ENCODE measurements at places on chromosomes 12 and 14.
A peak's percentile ranks its signal among the peaks of the same experiment; 100 is the strongest.

GRCh38 chr12:52279422-52280318 lies 5.2 kb downstream of the KRT86 start:
- DNase-seq, result no peak

DNA sequence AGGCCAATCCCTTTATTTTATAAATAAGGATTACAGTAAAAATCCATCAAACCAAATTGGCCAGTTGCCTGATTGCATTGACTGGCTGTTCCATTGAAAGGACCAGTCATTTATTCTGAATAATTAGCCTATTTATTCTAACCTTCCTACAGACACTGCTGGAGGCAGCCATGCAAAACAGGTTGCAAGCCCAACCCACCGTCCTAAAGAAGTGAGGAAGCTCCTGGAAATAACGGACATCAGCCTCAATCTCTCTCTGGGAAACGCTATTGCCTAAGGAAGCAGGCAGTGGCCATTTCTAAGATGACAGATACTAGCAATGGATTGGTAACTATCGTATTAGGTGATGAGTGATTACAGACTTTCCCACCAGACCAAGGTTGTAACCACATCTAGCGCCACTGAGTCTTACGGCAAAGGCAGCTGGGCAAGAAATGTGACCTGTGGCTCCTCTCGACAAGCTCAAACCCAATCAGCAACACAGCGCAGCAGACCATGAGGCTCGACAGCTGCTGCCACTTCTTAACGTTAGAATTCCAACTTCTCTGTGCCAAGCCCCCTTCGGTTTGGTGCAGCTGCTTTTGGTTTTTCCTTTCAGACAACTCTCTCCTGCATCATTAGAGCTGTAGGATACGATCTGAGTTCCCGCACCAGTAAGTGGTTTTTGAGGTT lies 134.2 kb downstream of the KCNK10 start:
- peak; percentile 58 for DNase-seq

- no peak for DNase-seq
These were observed 17.3 kb downstream of the PPM1A start for GRCh38 chr14:60266021-60266937.

DNA sequence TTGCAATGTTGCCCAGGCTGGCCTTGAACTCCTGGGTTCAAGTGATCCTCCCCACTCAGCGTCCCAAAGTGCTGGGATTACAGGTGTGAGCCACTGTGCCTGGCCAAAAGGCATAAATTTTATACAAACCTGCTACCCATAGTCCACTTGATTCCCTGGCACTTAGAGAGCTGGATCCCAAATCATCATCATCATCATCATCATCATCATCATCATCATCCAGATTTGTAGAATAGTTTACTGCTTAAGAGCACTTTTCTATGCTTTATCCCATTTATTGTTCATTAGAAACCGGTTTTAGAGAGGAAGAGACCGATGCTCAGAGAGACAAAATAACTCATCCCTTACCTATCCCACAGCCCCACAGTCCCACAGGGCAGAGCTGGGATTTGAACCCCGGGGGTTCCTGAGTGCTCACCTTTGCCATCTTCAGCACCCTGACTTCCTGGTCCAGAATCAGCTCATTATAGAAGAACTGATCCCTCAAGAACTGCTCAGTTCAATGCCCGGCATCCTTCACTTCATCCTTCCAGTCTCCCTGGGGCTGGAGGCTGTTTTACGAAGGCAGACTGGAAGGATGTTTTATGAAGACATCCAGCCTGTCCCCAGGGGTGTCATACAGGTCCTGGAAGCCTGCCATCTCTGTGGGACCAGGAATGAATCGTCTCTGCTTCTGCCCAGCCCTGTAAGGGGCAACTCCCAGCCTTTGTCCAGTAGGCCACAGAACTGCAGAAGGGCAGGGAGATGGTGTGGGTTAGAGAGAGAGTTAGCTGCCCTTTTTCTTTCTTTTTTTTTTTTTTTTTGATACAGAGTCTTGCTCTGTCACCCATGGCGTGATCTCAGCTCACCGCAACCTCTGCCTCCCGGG lies 20.2 kb upstream of the OASL start:
- no peak for DNase-seq

- no peak for DNase-seq
These were observed 1.6 kb upstream of the TAS2R30 start for GRCh38 chr12:11136075-11136474.

- no peak for DNase-seq
These were observed 274.0 kb downstream of the SLC15A4 start for GRCh38 chr12:128549601-128550218.

- DNase-seq, result no peak
These were observed 74.8 kb upstream of the PLXNC1 start for GRCh38 chr12:94073441-94074051.

DNA sequence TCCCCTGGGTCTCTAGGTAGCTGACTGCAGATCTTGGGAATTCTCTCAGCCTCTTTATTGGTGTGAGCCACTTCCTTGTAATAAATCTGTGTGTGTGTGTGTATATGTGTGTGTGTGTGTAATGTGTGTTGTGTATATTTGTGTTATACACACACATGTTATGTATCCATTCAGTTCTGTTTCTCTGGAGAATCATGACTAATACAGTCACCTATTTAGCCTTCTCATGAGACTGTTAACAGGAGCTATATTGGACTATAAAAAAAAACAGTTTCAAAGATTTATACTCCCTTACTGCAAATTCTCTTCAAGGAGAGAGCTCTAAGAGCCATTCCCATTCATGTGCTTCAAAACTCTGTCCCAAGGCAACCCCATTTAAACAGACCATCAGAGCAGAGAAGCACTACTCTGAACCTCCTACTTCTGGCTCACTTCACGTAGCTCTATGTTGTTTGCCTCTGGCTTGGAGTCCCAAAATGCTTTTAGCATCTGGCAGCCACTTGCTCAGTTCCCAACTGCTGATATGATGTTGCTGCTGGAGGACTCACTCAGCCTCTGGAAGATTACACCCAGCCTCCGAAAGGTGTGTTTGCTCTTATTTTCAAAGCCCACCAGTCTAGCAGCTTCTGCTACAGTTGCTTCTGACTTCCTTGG lies 48.7 kb upstream of the KITLG start:
- no peak for DNase-seq

- peak; percentile 19 for DNase-seq
These were observed 115.5 kb downstream of the SLC2A13 start for GRCh38 chr12:39990122-39991101.

DNA sequence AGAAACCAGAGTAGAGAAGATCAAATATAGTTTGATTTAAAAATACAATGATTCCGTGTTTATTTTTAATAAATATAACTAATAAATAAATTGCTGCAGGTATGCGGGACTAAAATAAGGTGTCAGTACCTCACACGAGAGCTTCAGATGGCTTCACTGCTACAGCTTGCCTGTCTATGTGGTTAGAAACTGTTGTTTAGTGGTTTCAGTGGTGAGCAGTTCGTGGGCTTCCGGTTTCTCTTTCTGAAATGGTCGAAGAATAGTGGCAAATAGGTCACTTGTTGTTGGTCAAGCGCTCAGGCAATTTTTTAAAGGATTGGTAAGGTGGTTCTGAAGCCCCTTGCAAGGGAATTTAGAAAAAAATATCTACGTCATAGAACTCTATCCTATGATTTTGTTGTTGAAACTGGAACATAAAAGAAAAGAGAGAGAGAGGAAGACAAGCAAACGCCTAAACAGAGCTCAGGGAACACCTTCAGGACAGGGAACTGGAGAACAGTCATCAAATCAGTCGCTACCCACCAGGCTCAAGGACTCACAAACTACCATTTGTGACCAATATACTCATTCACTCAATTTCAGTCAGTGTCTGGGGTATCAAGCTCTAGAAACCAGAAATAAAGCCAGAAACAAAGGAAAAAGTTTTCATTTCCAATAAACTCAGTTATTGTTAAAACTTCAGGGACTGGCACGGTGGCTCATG lies 31.3 kb downstream of the GABARAPL1 start:
- DNase-seq, result no peak

DNA sequence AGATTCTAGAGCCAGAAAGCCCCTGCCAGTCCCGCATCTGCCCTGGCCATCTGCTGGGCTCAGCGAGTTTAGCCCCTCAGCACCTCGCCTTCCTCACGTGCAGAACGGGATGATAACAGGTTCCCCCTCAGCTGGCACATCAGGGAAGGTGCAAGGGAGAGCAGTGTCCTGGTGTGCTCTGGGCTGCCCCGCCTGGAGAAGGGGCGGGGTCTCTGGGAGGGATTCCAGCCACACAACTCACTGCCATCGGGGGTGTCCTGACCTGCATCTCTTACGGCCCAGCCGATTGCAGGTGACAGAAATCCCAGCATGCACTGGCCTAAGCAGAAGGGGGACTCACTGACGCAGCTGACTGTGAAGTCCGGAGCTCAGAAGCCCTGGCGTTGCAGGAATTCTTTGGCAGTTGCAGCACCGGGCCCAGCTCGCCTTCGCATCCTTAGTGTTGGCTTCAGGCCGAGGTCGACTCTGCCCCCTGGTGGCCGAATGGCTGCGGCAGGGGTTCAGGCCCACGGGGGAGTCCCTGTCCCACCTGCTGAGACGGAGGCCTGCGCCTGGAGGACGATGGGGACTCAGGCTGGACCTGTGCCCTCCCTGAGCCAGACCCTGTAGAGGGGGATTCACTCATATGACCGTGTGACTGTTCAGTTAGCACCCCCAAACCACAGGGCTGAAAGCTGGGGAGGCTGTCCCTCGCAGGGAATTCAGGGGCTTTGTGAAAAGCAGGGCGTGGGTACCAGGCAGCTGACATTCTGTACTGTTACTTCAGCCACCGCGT lies 178.6 kb downstream of the ADGRD1 start:
- peak; percentile 76 for DNase-seq

GRCh38 chr12:47736877-47737676 lies 11.8 kb upstream of the ENDOU start:
- DNase-seq, result peak; percentile 68

DNA sequence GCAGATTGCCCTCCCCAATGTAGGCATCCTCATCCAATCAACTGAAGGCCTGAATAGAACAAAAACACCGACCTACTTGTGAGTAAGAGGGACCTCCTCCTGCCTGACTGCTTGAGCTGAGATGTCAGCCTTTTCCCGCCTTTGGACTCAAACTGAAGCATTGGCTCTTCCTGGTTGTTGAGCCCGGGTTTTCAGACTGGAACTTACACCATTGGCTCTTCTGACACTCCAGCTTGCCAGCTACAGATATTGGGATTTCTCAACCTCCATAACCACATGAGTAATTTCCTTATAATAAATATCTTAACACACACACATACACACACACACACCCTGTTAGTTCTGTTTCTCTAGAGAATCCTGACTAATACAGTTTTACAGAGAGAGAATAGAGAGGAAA lies 173.4 kb upstream of the NTF3 start:
- no peak for DNase-seq

DNA sequence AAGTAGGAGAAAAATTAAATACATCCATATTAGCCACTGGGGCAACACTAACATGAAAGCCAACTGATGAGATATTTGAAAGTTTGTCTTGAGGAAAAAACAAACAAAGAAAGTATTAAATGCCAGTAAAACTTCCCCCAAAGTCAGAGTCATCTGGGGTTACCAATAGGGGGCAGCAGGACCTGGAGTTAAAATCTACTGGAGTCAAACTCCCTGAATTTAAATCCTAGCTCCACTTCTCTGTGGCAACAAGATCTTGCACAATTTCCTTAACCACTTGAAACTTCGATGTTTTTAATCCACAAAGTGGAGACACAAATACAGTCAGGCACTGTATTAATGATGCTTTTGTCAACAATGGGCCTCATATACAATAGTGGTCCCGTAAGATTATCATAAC lies 14.4 kb downstream of the PLEKHG7 start:
- no peak for DNase-seq

- DNase-seq, result no peak
These were observed 20.2 kb downstream of the EVL start for GRCh38 chr14:100085462-100085861.

GRCh38 chr12:49921936-49922335 lies 18.2 kb upstream of the FAIM2 start:
- DNase-seq, result no peak

GRCh38 chr14:35189422-35189821 lies 67.1 kb downstream of the PRORP start:
- DNase-seq, result no peak

DNA sequence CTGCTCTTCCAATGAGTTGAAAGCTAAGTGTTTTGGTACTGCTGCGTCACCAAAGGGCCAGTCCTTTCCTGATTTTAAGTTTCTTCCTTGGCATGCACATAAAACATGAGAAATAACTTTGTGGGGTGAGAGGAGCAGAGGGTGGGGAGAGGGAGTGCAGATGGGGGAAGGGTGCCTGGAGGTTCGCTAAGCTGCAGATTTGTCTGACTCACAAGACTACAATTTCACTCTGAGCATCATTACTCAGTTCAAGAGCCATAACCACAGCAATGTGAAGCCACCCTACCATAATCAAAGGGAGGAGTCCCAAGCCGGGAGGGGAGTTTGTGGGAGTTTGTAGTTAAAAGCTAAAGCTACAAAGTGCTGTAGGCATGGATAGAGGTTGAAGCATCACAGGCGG lies 136.1 kb downstream of the ANO2 start:
- DNase-seq, result peak; percentile 11

GRCh38 chr12:9951026-9951675 lies 19.0 kb upstream of the CLEC2A start:
- no peak for DNase-seq

- DNase-seq, result no peak
These were observed 39.9 kb upstream of the TMCC3 start for GRCh38 chr12:94690198-94690771.

- no peak for DNase-seq
These were observed 374.9 kb downstream of the SLC6A15 start for GRCh38 chr12:84537666-84538065.

DNA sequence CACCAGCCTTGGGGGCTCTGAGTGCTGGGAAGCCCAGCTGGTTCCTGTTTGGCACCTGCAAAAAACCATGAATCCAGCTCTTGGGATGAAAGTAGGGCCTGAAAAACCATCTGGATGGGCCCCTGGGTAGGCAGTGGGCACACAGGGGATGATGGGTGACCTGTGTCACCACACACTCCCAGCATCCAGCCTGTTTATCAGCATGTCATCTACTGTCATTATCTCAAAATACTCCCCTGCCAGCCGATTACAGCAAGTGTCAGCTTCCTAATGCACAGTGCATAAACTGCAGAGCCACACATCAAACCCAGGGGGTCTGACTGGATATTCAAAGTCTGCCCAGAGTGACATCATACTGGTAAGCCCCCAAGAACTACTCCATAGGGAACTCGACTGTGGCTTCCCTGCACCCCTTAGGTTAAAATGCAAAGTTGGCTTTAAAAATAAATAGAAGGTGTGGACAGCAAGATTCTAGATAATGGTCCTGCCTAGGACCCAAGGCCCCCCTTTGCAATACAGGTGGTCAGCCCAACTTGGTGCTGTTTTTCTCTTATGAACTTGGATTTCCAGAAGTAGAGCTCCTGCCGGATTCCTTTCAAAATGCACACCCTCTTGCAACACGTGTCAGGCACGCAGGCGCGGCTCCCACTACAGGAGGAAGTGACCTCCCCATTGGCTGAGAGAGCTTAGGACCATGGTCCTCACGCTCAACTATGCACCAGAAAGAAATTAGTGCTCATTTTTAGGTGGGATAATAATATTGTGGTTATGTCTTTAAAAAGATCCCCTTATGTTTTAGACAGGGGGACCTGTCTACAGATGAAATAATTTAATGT lies 94.1 kb downstream of the GCH1 start:
- DNase-seq, result no peak
